ENCODE measurements at places on chromosomes 2 and 18. TPM values are rescaled to one million over a fixed set of nuclear protein-coding genes. Genes with fewer than 3 reads are reported as not detected.

- no peak for ATAC-seq
Measured at GRCh38 chr2:170972296-170973224, 43.5 kb downstream of the GORASP2 start.

DNA sequence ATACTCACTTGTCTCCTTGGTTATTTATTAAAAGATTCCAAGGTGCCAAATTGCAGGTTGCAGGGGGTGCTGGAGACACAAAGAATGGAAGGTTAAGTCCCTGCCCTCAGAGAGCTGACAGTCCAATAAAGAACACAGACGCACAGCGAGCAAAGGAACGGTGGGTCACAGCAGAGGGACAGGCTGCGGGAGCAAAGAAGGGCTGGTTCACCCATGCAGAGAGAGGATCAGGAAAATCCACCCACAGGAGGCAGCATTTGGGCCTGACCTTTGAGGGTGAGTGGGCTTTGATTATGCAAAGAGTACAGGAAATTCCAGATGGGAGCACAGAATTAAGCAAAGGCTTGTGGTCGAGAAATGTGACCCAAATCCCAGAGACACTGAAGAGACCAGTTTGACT lies 45.0 kb downstream of the ZBTB7C start:
- no peak for ATAC-seq

GRCh38 chr2:132255714-132256113 lies 94.0 kb upstream of the ANKRD30BL start:
- no peak for ATAC-seq

GRCh38 chr18:59300676-59301285 lies 17.7 kb downstream of the CPLX4 start:
- peak; percentile 90 for ATAC-seq

UGT1A8 gene
- 0.42 TPM for total RNA-seq

DNA sequence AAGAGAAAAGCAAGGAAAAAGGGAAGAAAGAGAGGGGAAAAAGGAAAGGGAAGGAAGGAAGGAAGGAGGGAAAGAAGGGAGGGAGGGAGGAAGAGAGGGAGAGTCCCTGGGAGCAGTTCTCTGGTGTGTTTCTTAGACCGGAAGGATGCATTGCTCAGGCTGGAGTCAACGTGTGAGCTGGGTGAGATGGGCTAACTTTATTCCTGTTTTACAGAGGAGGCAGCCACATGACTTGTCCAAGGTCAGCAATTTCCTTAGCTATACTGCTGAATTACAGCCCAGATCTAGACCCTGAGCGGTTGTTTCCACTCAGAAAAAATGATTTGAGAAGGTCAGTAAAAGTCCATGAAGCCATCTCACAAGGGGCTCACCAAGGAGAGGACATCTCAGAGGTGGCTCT lies 86.6 kb upstream of the APCDD1 start:
- ATAC-seq, result no peak
